ENCODE measurements at places on chromosomes 3 and 15.

DNA sequence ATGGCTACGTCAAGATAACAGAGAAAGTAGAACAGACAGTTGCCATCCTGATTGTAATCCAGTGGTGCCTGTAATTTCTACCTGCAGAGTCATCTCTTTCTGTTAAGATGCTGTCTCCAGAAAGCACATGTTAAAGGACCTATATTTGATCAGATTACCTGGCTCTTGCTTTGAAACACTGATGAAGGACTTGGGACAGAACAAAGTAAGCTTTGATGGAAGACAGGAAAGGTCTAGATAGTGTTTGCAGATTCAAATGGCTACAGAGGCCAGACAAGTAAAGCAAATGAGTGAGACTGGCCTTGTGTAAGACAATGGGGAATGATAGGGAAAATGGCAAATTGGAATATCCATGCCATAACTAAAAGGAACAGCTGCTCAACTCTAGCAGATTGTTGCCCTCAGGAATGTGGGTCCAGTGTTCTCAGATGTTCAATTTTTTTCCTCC is 1.8 kb upstream of the GSK3B start:
- peaks cover 23% of the 10 kb centered on the region for H3K4me1 ChIP-seq
- H3K27ac ChIP-seq: peak overlapping the region; percentile 95
- peak overlapping the region; percentile 49 for H3K4me3 ChIP-seq
- no peak for DNase-seq
- H3K36me3 ChIP-seq: 0 out of 2 replicates have a peak, but pooled peaks cover 3% of the 10 kb centered on the region
- no peaks in the 10 kb centered on the region for H3K27me3 ChIP-seq

DNA sequence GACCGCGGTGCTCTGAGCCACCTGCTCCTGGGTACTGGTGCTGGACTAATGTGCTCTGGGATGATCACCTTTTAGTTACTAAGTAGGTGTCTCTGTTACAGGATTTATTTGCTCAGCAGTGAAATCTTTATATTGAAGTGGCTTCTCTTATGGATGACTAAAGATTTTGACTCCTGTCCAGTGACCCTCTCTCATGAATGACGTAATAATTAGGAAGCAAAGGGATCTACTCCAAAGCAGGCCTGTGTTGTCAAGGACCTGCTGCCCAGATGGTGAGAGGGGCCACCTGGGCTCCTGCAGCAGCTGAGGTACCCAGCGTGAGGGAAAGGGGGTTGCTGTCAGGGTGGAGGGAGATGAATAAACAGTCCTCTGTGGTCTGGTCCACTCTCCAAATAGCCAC is 263.6 kb downstream of the GABRG3 start:
- no peaks in the 10 kb centered on the region for H3K36me3 ChIP-seq
- no peak for DNase-seq
- H3K27ac ChIP-seq: no peak overlapping the region
- peaks cover 2% of the 10 kb centered on the region for H3K4me1 ChIP-seq
- no peak overlapping the region for H3K4me3 ChIP-seq
- no peaks in the 10 kb centered on the region for H3K27me3 ChIP-seq

DNA sequence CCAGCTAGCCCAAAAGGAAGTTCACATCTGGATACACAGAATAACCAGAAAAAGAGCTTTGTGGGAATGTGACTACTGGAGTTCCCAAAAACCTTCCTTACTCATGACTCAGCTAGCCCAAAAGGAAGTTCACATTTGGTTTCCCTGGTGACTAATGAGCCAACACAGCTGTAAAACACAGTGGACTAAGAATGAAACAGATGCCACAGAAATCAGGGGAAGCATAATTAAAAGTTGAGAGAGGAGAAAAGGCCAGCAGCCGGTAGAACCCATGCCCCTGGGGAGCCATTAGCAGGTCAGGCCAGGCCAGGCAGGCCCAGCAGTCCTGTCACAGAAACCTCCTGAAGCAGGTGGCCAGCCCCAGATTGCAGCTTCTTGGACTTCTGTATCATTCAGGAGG is 130.3 kb downstream of the GHSR start:
- DNase-seq: no peak
- no peaks in the 10 kb centered on the region for H3K36me3 ChIP-seq
- no peak overlapping the region for H3K4me3 ChIP-seq
- H3K27ac ChIP-seq: no peak overlapping the region

DNA sequence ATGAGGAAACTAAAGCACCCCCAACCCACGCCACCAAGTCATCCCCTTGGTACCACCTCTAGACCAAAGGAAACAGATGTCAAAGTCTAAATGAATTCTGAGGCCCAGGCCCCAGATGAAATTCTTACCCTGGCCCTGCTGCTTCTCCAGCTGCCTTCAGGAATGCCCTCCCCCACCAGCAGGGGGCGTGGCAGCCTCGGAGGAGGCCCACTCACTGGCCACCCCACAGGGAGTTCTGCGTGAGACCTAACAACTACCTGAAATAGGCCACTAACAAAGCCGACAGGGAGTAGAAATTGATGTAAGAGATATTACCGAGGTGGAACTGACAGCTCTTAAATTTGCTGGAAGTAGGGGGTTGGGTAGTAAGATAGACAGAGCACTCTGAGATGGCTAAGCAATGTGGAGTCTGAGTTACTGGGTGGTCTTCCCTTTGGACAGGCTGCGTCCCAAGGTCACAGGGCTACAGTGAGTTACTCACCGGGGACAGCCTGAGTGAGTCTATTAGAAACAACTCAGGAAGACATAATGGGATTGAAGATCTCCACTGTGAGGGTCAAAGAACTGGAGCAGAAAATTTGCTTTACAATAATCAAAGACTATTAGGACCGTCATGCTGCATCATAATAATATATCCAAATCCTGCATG is 240.7 kb downstream of the SHOX2 start:
- peak; percentile 45 for DNase-seq
- no peaks in the 10 kb centered on the region for H3K36me3 ChIP-seq
- no peaks in the 10 kb centered on the region for H3K4me1 ChIP-seq
- H3K27ac ChIP-seq: no peak overlapping the region
- no peak overlapping the region for H3K4me3 ChIP-seq

DNA sequence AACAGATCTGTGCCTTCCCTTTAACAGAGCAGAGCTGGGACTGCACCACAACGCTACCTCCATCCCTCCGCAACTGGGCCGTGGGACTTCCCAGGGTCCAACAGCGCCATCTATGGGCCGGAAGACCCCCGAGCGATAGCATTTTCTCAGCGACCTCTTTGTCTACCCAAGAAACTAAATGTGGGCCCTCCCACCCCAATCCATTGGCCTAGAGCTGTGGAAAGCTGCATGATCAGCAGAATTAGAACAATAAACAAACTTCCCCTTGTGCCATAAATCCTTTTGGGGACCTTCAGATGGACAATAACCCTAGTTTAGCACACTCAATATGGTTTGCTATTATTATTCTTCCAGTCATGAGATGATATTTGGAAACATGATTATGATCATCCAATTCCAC is 74.8 kb upstream of the NTRK3 start:
- no peaks in the 10 kb centered on the region for H3K36me3 ChIP-seq
- peak; percentile 41 for DNase-seq
- no peak overlapping the region for H3K4me3 ChIP-seq
- no peaks in the 10 kb centered on the region for H3K27me3 ChIP-seq
- no peaks in the 10 kb centered on the region for H3K4me1 ChIP-seq

GRCh38 chr3:12901623-12902045 is 60.3 kb upstream of the RPL32 start:
- H3K4me3 ChIP-seq: no peak overlapping the region
- H3K4me1 ChIP-seq: no peaks in the 10 kb centered on the region
- peaks cover 50% of the 10 kb centered on the region for H3K36me3 ChIP-seq
- no peak overlapping the region for H3K27ac ChIP-seq
